ENCODE measurements at places on chromosomes 6 and 20.

DNA sequence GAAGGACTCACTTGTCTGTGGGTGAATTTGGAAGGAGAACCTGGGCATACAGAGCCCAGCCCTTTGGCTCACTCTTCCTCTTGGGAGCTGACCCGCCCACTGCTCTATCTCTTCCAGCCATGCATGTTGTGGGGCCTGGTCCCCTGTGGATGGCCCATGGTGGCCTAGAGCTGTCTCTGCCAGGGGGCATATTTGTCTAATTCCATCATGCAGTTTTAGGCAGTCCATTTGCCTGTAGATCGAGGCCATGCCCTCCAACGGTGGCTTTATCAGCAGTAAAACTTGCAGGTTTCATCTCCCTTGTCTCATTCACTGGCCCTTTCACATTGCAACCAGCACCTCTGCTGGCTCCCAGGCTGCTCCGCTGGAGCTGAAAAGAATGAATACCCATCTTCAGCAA lies 12.9 kb upstream of the EZR start:
- DNase-seq: no peak

DNA sequence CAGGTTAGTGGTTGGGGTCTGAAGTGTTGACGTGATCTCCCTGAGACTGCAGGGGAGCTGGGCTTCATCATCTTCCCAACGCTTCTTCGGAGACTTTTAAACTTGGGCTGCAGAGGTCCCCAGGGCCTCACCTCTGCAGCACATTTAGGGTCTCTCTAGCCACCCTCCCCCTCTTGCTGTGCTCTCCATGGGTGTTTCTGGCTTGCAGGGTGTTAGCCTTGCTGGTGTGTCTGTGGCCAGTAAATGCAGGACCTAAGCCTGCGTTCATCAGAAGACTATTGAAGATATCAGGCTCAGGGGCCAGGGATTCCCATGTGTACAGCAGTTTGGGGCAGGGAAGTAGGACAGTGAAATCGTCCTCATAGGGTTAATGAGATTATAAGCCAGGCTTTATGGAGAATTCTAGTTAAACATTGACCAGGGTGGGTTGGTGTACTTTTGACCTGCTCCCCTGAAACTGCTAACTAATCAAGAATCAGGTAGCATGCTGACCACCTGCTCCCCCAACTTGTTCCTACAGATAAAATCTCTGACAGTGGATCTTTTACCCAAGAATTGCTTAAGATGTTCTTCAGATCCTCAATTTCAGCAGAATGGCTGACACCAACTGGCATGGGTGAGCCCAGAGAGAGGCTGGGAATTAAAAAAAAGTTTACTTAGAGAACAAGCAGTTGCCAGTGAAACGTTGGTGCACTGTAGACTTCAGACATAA lies 3.8 kb upstream of the DDO start:
- DNase-seq: no peak

DNA sequence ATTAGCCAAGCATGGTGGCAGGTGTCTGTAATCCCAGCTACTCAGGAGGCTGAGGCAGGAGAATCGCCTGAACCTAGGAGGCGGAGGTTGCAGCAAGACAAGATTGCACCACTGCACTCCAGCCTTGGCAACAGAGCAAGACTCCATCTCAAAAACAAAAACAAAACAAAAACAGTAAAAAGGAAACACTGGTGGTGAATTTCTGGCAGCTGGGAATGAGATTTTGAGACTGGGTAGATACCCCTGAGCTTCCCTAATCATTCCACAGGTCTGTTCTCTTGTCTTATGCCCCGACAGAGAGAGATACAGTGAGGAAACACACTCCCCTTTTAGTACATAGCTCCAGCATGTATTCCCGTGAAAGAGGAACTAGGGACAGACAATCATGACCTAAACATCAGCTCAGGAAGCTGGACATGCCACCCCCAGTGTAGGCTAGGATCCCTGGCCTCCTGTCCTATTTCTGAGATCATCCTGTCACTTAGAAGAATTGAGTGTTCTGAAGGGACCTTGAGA lies 9.6 kb downstream of the MAN1A1 start:
- no peak for DNase-seq

DNA sequence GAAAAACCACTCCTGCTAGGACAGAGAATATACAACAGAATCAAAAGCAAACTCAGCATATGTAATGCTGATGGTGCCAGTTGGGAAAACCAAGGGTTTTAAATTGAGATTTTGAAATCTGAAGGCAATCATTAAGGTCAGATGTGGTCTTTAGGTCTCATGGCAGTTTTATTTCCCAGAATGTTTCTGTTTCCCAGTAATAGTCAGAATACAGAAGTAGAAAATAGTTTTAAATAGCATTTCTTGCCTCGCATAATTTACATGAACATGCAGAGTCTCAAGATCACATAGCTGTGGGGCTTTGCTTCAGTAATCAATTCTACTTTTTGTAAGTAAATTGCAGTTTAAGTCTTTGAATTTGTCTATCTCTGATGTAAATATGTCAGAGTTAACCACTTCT lies 58.1 kb downstream of the RNF144B start:
- no peak for DNase-seq

- no peak for DNase-seq
Measured at GRCh38 chr6:167565884-167566599, 241.2 kb downstream of the TTLL2 start.

- DNase-seq: no peak
Measured at GRCh38 chr6:153056308-153056707, 53.8 kb upstream of the MTRF1L start.

DNA sequence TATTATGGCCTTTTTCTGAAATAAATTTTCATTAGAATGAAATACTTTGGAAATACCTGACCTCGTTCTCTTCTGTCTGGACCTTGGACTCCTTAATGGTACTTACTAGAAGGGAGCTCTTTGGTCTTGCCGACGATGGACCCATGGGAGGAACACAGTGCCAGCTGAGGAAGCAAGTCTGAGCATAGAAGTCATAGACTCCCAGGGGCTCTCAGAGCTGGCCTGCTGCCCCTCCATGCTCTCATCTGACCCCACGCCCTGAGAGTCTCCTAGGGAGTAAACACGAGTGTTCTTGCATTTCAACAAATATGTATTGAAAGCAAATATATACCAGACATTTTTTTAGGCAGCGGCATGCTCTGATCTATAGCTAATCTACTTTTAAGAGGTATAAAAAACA lies 87.8 kb downstream of the PLEKHG1 start:
- DNase-seq: no peak

GRCh38 chr6:49551078-49551865 lies 804 bp downstream of the C6orf141 start:
- no peak for DNase-seq

DNA sequence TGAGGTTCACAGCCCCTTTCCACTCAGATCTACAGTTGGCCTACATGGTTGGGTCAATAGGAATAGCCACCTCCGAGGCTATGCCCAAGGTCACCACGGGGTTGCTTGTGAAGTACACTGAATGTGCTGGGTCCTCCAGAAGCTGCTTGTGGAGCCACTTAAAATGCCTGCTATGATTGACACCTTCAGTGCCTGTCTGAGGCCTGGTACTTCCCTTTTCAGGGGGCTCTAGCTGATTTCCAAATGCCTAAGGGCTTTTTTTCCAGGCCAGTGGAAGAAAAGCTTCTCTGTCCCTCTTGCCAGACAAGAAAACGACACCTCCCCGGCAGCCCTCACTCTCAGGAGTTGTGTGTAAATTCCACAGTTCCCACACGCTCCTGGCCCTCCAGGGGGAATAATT lies 6.3 kb upstream of the NXT1 start:
- DNase-seq: no peak

- no peak for DNase-seq
Measured at GRCh38 chr6:106510090-106510970, 119.0 kb downstream of the RTN4IP1 start.

DNA sequence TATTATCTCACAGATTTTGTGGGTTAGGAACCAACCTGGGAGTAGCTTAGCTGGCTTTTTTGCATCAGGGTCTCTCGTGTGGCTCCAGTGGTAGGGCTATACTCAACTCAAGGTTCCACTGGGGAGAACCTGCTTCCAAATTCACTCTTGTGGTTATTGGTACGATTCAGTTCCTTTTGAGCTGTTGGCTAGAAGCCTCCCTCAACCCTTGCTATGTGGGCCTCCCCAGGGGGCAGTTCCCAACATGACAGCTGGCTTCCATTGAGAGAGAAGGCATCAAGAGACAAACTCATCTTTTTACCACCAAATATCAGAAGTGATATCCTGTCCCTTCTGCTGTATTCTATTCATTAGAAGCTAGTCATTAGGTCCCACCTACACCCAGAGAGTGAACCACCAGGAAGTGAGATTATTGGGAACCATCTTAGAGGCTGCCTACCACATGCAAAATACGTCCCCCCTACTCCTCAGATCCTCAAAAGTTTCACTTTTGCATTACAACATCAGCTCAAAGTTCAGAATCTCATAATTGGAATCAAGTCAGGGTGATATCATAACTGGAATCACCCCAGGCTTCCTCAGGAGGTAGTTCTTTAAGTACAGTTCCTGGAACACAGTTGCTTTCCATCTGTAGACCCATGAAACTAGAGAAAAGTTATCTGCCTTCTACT lies 30.9 kb downstream of the MKKS start:
- no peak for DNase-seq

DNA sequence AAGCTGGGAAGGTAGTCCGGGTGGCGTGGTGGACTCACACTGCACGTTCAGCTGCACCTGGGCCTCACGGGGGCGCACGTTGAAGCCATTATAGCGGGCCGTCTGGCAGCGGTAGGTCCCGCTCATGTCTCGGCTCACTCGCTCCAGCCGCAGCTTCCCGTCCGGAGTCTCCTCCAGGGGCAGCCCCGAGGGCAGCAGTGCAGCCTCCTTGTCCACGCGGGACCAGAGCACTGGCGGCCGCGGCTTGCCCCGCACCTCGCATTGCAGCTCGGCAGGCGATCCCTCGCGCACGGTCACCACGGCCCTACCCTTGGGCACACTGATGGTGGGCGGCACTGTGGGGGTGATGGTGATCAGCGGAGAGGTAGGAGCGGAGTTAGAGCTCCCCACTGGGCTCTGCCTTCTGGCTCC lies 47.6 kb downstream of the MDGA1 start:
- no peak for DNase-seq

GRCh38 chr6:90168693-90169131 lies 127.9 kb downstream of the BACH2 start:
- DNase-seq: no peak

DNA sequence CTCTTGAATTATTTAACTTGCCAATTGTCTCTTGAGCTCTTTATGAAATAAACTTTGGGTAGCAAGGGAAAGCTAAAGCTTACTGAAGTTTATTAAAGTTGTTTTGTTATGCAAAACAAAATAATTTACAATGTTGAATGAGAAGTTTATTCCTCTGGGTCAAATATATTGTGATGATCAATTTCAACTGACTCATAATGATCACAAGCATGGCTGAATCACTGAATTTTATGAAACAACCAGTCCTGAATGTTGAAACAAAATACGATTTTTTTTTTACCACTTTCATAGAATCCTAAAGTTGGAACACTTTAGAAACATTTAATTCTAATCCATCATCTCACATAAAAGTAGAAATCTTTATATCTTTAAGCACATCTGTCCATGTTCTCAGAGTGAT lies 110.3 kb downstream of the RWDD2A start:
- DNase-seq: no peak

DNA sequence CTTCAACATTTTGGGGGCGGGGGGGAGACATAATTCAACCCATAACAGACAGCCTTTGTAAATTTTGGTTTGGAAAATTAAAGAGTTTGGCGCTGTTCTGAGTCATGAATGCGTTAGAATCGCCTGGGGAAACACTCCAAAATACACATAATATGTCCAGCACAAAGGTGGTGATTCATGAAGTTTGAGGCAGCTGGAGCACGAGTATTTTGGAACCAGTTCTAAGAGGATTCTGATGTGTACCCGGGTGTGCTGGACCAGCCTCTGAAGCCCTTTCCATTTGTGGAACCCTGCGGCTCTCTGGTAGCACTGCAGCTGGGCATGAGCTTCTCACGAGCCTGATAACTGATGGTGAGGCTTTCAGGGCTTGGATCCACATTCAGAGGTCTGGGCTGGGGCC lies 4.7 kb downstream of the GMPR start:
- DNase-seq: no peak

- no peak for DNase-seq
Measured at GRCh38 chr6:48212501-48212900, 101.5 kb upstream of the PTCHD4 start.

DNA sequence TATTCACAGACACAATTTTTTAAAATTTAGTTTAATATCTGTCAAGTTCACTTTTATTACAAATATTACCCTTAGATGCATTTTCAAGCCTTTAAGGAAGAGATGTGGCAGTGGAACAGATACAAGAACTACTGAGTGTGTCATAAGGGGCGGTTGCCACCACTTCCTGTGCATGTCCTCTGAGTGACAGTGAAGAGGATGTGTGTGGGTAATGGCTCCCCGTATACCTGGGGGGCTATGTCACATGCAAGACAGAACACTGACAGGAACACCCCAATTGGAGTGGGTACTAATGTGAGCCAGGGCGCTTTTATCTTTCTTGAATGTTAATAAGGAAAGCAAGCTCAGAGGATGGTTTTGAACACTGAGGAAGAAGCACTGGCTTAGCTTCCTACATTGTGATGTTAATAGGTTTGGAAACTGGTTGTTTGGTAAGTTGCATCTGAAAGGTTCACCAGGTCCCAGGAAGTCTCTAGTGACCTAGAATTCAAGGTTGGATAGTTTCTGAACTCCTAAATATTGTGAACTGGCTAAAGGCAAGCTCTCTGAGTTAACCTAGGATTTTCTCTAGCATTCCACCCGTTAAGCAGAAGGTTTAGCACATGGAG lies 83.4 kb upstream of the ASF1A start:
- no peak for DNase-seq

DNA sequence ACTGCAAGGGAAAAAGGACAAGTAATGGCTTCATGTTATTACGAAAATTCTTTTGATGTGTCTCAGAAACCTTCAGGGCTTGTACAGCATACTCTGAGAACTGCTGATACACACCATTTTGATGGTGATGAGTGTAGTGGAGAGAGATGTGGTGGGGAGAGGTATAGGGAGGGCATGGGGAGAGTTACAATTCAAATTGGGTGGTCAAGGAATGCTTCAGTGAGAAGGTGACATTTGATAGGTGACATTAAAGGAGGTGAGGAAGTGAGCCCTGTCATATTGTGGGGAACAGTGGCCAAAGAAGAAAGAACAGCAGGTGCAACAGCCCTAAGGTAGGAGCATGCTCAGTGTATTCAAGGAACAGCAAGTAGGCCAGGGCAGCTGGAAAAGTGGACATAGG lies 318.9 kb downstream of the CLIC5 start:
- no peak for DNase-seq

DNA sequence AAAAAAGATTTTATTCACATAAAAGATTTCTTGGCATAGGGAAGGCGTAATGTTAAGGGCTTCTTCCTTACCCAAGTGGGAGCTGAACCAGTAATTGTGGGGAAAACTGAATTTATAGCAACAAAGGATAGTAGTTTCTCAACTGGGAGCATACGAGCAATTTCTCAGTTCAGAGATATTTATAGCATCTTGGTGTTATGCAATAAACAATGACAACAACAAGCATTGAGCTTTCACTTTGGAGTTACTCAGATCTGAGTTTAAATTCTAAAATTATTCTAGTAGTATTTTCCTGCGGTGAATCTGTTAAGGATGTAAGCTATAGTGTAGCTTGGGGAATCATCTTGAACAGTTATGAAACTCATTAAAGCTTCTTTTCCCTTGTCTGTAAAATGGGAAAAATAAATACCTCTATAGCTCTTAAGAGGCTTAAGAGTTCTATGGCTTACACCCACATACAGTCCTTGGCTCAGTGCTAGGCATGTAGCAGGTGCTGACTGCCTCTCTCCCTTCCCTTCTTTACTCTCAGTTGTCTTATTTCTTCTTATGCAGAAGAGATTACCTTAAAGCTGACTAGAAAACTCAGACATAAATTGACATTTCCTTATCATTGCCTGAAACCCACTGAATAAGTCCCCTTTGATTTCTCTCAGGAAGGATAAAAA lies 58.8 kb downstream of the SAMD5 start:
- DNase-seq: no peak

All from GM12878 (cell line).